Activated CD8-positive, alpha-beta memory T cell treated with anti-CD3 and anti-CD28 coated beads for 24 hours (primary cell): ENCODE measurements at places on chromosomes 4 and X.

DNA sequence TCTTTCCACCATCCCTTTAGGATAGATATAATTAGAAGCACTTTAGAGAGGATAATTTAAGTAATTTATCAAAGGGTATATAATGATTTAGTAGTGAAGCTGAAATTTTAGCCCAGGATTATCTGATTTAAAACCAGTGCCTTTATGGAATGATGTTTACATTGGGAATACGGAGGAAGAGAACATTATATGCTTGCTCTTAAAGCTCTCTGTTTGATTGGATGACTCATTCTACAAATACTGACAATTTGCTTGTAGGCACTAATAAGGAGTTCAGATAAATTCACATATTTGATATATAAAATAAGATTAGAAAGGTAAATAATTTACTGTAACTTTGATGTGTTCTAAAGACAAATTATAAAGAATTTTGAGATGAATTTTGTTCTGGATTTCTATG is 84.7 kb downstream of the SH3BGRL start:
- no peak for DNase-seq

GRCh38 chr4:73036123-73036522 is 33.4 kb downstream of the COX18 start:
- DNase-seq: no peak

- DNase-seq: no peak
Measured at GRCh38 chr4:79233820-79234219, 92.0 kb downstream of the NAA11 start.

- DNase-seq: no peak
Measured at GRCh38 chr4:152780267-152780778, 569 bp downstream of the ARFIP1 start.

DNA sequence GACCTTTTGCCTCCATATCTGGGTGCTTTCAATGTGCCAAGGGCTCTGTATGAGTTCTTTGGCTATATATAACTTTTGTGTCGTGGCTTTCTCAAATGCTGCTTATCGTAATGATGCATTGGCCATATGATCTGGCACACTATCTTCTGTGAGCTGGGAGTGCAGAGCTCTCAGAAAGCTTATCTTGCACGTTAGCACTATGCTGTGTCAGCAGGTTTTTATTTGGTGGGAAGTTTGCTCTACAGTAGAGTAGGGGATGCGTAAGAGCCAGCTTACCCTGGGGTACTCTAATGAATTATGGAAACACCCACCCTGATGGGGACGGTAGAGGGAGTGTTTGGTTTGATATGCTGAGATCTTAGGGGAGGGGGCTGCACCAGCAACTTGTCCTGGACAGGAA is 119.6 kb downstream of the FAAH2 start:
- DNase-seq: no peak

DNA sequence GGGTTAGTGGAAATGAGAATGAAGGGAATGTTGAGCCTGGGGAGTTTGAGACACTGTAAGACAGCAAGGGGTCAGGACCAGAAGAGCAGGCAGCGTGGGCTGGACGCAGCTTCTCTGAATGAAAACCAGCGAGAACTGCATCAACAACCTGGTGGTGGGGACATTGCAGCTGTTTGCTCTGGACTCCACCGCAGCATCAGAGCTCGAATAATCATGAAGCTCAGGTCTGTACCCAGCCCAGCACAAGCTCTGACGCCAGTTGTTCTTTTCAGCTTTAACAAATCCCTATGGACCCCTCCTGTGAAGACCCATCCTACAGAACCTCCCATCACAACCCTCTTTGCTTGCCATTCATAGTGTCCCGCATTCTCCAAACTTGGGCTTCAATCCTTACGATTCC is 106.8 kb upstream of the PNPLA4 start:
- DNase-seq: no peak

- no peak for DNase-seq
Measured at GRCh38 chrX:137545711-137546651, 19.9 kb upstream of the ZIC3 start.
